Choroid plexus epithelial cell (primary cell): ENCODE measurements at places on chromosomes 3 and 15.

GRCh38 chr3:46984591-46985459 lies 5.4 kb downstream of the NBEAL2 start:
- DNase-seq, result no peak

DNA sequence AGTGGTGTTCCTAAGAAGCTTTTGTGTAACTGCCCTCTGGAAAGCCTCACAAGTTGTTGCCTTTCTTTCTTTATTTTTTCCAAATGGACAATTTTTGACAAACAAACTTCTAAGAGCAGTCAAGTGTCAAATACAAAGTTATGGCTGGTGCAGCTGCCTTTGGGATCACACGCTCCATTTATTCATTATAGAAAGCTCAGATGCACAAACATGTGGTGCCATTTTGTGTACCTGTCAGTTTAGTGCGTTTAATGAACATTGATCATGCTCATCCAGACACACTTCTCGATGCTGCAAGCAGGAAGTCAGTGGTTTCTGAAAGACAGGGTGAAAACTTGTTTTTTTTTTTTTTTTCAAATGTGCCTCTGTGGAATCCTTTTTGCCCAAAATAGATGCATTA lies 324.5 kb downstream of the CNTN4 start:
- DNase-seq, result no peak

DNA sequence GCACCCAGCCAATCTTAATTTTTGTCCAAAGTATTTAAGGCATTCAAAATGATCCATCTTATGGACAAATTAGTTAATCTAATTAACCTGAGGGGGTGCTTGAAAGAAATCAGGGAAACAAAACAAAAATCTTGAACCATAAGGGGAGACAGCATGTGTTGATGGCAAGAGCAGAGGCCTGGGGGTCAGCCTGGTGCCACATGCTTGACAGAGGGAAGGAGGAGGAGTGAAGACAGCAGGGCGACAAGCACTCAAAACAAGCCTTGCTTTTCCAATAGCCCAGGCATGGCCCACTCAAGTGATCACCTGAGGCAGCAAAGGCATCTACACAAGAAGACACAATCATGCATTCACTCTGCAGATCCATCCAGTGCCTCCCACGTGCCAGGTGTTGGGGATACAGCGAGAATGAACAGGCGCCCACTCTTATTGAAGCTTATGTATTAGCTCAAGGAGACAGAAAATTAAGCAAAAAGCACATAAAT lies 25.0 kb upstream of the MGLL start:
- DNase-seq, result no peak

- DNase-seq, result no peak
These were observed 11.0 kb downstream of the GABPB1 start for GRCh38 chr15:50344006-50344464.

DNA sequence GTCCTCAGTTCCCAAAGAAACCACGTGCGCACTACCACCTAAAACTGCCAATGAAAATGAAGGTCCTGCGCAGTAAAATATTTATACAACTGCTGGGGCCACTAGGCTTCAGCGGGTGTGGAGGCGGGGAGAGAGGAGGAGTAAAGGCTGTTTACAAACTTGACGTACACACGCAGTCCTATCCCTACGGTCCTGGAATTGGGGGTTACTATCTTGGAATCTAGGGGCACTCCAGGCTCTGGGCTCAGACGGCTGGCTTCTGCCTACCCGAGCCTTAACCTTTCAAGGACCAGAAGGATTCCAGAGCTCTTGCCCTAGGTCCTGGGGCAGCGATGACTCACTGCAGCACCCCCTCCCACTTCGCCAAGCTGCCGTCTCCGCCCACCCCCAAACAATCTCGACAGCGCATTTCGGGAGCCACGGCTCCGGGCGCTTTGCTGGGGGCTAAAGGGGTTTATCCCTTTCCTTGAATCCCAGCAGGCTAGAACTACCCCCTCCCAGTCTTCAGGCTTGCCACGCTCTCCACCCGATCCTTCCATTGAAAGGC lies 3.0 kb downstream of the ADAMTS9 start:
- peak; percentile 77 for DNase-seq

DNA sequence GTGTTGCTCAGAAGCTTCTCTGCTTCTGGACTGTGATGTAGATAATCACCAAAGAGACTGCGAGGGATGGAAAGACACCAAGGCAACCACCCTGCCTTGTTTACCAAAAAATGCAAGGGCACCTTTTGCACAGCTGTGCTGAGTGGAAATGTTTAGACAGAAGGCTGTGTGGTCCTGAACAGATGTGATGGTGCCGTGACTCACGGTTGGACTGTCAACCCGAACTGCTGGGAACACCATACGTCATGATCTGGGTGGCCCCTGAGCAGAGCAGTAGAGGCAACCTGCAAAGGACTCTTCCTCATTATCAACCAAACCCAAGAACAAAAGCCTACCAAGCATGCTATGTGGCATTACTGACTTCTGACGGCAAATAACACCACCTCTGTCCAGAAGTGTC lies 61.3 kb upstream of the LPP start:
- DNase-seq, result peak; percentile 28

DNA sequence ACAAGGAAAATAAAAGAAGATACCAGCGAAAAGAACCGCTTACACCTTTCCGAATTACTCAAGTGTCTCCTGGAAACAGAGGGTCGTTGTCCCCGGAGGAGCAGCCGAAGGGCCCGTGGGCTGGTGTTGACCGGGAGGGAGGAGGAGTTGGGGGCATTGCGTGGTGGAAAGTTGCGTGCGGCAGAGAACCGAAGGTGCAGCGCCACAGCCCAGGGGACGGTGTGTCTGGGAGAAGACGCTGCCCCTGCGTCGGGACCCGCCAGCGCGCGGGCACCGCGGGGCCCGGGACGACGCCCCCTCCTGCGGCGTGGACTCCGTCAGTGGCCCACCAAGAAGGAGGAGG lies 325 bp downstream of the ALCAM start:
- no peak for DNase-seq

DNA sequence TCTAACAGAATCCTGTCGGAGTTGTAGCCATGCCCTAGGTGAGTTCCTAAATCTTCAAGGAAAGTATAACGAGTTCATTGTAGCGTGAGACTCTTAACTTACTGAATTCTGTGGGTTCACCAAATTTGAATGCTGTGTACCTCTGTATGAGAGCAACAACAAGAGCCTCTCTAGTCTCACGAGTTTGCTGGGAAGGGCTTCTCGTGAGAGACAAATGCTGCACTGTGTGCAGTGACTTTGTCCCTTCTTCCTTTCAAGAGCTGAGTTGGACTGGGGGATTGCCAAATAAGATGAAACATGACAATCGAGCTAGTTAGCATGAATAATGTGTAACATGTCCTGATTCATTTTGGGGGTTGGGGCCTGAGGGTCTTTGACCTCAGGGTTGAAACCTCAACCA lies 32.2 kb downstream of the KAT2B start:
- DNase-seq, result no peak

- peak; percentile 67 for DNase-seq
These were observed 65.1 kb downstream of the GOLIM4 start for GRCh38 chr3:168030577-168030976.

DNA sequence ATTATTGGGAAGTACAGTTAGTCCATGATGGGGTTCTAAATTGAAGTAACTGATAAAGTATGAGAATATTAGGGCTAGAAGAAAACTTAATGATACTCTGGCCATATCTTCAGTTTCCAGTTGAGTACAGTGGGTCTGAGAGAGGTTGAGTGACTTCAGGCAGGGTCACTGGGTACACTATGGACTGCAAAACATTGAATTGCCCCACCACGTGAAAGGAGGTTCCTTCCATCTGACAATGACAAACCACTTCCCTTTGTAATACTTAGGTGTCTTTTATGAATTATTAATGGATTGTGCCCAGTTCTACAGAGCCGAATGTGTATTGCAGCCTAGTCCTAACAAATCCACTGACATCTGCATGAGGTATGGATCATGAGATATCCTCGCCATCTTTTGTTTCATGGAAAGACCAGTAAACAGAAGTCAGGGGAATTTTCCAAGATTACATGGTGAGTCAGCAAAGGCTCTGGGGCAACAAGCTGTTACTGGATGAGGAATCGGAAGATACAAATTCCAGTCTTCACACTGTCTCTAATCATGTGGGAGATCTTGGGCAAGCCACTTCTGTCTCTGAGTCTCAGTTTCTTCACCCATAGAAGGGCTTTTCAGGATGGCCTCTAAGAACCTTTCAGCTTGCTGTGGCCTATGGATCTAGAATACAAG lies 66.5 kb upstream of the BCL6 start:
- peak; percentile 87 for DNase-seq

- no peak for DNase-seq
These were observed 130.8 kb downstream of the MINAR1 start for GRCh38 chr15:79562899-79563298.

- no peak for DNase-seq
These were observed 2.5 kb downstream of the NBEAL2 start for GRCh38 chr3:46981932-46982471.

- DNase-seq, result no peak
These were observed 29.1 kb upstream of the ELP6 start for GRCh38 chr3:47542471-47543173.

DNA sequence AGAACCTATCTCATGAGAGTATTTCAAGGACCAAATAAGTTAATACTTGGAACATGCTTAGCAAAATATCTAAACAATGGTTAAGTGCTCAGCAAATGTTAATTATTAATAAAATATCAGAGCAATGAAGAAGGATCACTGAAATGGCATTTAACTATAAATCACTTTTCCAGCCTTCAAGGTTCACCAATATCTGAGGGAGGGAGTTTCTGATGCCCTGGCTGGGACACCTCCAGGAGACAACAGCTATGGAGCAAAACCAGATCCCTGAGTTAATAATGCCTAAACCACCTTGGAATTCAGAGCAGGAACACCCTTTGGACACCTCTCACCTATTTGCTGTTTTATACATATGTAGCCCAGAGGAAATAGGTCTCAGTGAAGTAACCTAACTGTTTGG lies 6.4 kb upstream of the FAM174B start:
- no peak for DNase-seq

GRCh38 chr3:197465197-197465995 lies 90.4 kb downstream of the BDH1 start:
- no peak for DNase-seq

- DNase-seq, result peak; percentile 75
These were observed 107.6 kb downstream of the FILIP1L start for GRCh38 chr3:100006570-100007271.

GRCh38 chr3:131221731-131222130 lies 159.8 kb upstream of the NUDT16 start:
- DNase-seq, result peak; percentile 88

GRCh38 chr15:42094512-42094963 lies at the start of gene PLA2G4D:
PLA2G4D (minus strand) TSS chr15:42094562; CDS start chr15:42094459, 103 bp downstream.
- no peak for DNase-seq

GRCh38 chr15:90031231-90031791 lies 30.2 kb downstream of the ZNF710 start:
- peak; percentile 72 for DNase-seq

GRCh38 chr3:128770387-128770786 lies 44.4 kb downstream of the RAB7A start:
- no peak for DNase-seq

- DNase-seq, result peak; percentile 96
These were observed at the start of gene KCTD6 for GRCh38 chr3:58491506-58492402. KCTD6 (plus strand) TSS chr3:58492096; CDS start chr3:58498756, 6,660 bp downstream.
